Memory B cell (primary cell): ENCODE measurements at places on chromosomes 2 and 18.

GRCh38 chr18:59096098-59096789 is 43.4 kb upstream of the SEC11C start:
- H3K4me1 ChIP-seq, result peaks cover 21% of the 10 kb centered on the region
- H3K27ac ChIP-seq, result peak overlapping the region; percentile 38
- H3K36me3 ChIP-seq, result peaks cover 2% of the 10 kb centered on the region

GRCh38 chr2:62831729-62832128 is 126.2 kb downstream of the EHBP1 start:
- H3K36me3 ChIP-seq, result peaks cover 40% of the 10 kb centered on the region
- no peak for DNase-seq
- H3K4me3 ChIP-seq, result no peak overlapping the region
- H3K4me1 ChIP-seq, result no peaks in the 10 kb centered on the region
- no peak overlapping the region for H3K27ac ChIP-seq
- no peaks in the 10 kb centered on the region for H3K27me3 ChIP-seq

DNA sequence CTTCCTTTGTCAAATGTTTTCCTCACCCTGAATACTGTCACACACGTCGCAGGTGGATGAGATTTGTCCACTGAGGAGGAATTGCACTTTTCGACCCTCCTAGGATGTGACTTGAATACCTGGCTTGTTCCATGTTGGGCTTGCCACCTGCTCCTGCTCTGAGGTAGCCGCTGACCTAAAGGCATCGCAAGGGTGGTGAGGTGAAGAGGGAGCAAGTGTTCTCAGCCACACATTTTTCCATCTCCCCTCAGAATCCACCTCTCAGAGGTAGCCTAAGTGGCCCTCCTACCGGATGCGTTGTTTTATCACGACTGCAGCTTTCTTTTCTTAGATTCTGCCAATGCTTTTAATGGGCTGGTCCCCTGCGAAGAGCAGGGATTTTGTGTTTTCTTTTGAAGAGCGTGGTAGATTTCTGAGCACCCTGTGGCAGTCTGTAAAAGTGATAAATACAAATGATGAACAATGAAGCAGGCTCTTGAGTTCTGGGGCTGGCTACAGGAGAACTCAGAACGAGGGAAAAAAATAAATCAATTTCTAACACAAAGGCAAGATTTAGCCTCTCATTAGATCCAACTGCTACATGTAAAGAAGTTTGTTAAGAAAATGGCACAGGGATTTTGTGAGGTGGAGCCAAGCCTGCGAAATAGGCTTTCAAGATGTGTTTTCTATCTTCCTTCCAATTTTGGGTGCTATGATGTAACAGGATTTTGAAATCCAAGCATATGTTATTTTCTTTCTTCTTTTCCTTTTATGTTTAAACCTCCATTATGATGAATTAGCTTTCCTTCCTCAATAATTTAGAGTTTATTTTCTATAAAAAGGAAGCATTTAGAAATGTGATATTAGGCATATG is 386.7 kb downstream of the TGIF1 start:
- no peak for DNase-seq
- H3K4me3 ChIP-seq, result no peak overlapping the region
- H3K4me1 ChIP-seq, result no peaks in the 10 kb centered on the region
- H3K27me3 ChIP-seq, result peaks cover 2% of the 10 kb centered on the region
- no peaks in the 10 kb centered on the region for H3K36me3 ChIP-seq

DNA sequence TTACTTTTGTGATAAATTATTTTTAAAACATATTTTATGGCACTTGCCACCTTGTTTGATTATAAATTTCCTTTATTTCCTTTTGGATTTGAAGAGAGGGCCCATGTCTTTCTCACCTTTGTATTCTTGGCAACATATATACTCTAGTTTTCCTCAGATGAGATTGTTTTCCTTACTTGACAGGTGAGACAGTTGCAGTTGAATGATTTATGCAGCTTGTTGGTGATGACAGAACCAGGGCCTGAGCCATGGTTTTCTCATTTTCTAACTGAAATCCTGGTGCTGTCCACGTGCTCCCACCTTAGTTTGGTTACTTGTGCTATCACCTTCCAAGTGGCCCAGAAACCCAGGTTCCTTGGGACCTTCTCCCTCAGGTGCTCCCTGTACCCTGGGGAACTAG is 58.2 kb downstream of the TTC39C start:
- H3K4me3 ChIP-seq, result no peak overlapping the region
- H3K27me3 ChIP-seq, result no peaks in the 10 kb centered on the region
- no peak overlapping the region for H3K27ac ChIP-seq
- peaks cover 13% of the 10 kb centered on the region for H3K4me1 ChIP-seq

DNA sequence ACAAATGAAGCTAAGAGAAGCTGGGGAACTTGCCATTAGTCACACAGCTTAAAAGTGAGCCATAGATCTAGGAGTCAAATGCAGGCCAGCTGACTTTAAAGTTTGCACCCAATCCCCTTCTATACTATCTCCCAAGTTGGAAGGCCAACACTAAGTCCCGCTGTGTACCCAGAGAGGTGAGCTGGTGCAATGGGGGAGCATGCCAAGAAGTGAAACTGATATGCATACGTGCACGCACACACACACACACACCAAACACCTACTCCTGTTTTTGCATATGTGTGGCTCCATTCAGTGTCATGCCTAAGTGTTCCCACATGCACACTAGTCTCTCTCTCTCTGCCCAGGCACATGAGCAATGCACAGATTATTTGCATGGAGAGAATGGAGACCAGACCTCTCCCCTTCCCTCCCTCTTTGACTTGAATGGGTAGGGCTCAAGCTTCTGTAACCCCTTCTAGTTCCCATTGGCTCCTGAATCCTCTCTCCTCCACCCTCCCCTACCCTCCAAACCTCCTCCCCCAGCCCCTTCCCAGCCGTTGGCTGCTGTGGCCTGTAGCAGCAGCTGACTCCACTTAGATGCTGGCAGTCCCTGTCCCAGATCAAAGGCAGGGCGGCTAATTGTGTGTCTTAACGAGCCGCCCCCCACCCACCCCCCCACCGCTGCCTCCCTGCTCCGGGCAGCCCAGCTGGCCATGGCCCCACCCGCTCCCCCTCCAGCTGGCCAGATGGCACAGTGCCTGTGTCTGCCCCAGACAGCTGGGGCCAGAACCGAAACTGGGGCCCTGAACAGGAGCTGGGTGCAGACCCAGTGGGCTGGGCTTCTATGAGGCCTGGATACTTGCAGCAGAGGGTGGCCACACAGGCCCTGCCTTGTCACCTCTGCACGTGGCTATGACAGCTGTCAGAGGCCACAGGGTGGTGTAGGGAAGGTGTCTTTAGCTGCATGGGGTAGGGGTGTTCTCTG is 5.6 kb downstream of the WNT10A start:
- no peak for DNase-seq
- H3K4me3 ChIP-seq, result no peak overlapping the region
- no peaks in the 10 kb centered on the region for H3K27me3 ChIP-seq
- H3K36me3 ChIP-seq, result peaks cover 2% of the 10 kb centered on the region

DNA sequence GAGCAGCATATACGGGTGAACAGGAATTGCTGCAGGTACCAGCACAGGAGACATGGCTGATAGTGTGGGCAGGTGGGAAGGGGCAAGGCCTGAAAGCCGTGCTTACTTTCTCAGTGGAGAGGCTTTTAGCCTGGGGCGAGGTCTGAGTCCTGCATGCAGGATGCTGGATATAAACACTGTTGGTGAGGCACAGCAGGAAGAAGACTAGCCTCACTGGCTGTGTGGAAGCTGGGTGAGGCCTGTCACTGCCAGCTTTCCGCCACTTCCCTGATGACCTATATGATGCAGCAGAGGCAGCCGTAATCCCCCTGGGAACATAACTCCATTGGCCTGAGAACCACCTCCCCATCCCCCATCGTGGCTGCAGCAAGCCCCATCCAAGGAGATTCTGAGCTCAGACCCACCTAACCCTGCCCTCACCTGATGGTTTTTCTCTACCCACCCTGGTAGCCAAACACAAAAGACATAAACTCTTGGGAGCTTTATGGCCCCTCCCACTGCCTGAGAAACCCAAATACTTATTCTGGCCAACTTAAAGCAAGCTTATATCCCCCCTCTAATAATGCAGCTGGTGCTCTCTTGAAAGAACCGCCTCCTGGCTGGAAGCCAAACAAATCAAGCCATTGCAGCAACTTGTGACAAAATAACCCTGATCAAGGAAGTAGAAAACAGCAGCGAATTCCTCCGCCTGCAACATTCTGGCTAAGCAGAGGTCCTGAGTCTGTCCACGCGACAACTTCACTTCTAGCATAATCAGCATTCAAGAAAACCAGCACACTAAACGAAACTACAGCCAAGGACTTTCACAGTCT is 54.6 kb upstream of the DSC1 start:
- H3K4me1 ChIP-seq, result no peaks in the 10 kb centered on the region
- H3K27ac ChIP-seq, result no peak overlapping the region
- DNase-seq, result no peak

DNA sequence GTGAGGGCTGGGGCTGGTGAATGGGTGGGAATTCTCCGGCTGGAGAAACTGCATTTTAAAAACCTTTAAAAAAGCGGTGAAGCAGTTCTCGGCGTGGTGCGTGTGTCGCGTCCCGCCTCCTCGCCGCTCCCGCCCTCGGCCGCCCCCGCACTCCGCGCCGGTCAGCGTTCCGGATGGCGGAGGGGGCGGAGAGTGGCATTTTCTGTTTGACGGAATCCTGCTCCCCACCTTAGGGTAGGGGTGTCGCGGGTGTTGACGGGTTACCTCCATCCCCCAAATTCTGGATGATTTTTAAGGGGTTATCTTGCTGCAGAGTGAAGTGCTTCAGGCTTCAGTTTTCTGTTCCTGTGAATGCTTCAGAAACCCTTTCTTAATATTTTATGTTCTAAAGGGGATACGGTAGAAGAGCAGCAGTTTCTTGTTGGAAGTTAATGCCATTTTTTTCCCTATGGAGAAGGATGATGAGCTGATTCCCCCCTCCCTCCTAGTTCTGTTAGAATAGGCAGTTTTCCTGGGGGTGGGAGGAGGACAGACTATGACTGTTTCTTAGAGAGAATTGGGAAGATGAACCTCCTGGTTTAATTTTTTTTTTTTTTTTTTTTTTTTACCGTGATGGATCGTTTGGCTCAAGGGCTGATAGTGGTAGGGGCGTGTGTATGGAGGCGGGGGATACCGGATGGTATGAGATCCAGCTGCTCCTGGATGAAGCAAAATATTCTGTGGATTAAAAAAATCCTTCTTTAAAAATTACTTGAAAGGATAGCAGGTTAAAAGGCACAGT is 756 bp downstream of the ABI2 start:
- peaks cover 15% of the 10 kb centered on the region for H3K4me1 ChIP-seq
- no peaks in the 10 kb centered on the region for H3K27me3 ChIP-seq
- peak; percentile 22 for DNase-seq
- peak overlapping the region; percentile 35 for H3K27ac ChIP-seq

DNA sequence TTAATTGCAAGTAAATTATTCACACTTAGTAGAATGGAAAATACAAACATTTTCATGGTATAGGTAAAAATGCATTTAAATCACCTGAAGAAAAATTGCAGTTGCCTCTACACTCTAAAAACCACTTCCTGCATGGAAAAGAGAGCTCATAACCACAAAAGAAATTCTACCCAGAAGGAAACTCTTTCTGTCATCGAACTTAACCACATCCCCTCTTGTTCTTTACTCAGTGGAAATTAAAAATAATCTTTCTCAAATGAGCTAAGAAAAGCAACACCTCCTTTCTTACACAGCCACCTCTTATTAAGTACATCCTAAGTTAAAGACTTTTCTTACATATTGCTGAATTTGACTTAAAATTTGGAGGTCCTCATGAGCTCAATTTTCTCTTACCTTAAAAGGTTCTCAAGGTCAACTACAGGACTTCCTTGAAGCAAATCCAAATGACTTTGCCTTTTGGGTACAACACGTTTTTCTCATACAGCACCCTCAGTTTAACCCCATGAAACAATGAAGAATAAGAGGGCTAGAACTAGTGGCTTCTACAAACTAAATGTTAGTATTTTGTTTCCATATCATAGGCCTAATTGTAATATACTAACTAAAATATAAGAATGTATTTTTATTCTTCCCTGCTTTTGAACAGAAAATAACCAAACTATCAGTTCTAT is 109.1 kb upstream of the CRIM1 start:
- H3K27ac ChIP-seq, result no peak overlapping the region
- no peak for DNase-seq
- H3K4me1 ChIP-seq, result peaks cover 7% of the 10 kb centered on the region
- H3K4me3 ChIP-seq, result no peak overlapping the region
- H3K27me3 ChIP-seq, result no peaks in the 10 kb centered on the region
- H3K36me3 ChIP-seq, result no peaks in the 10 kb centered on the region

DNA sequence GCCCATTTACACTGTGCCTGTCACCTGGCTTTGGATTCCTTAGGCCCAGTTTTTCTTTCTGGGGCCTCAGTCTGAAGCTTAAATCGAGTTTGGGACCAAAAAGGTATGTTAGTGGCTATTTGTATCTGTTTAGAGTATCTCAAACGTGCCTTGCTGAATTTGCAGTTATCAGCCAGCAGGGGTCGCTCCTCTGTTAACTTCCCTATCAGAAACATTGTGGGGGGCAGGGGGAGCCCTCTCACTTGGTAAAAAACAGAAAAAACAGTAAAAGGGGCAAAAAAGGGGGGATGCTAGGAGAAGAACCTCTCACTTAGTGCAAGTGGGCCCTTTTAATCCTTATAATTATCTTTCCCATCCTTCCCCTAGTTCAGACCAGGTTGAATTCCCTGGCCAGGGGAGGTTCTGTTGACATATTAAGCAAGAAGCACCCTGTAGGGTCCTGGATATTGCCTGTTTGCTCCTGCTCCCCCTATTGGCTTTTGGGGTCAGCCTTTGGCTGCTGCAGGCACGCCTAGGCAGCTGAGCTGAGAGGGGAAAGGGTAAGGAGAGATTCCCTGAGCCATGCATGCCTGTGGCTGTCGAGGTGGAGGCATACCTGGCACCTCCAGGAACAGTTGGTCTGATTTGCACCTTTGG is 8.8 kb upstream of the IFIH1 start:
- DNase-seq, result no peak
- H3K27me3 ChIP-seq, result no peaks in the 10 kb centered on the region
- H3K4me3 ChIP-seq, result no peak overlapping the region
- H3K36me3 ChIP-seq, result peaks cover 4% of the 10 kb centered on the region
- peak overlapping the region; percentile 14 for H3K27ac ChIP-seq
- peaks cover 12% of the 10 kb centered on the region for H3K4me1 ChIP-seq

DNA sequence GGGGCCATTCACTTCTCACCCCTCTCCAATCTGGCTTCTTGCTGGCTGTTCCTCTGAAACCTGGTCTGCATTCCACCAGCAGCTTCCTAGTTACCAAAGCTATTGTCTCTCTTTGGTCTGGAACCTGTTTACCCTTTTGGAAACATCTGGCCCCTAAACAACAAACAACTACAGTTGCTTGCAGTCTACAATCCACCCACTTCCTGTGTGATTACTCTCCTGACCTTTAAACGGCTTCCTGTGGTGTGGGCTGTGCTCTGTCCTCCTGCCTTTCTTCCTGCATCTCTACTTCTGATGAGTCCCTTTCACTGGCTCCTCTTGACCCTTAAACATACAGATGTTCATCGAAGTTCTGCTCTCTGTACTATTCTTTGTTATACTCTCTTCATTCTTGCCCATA is 303.8 kb downstream of the TDRD15 start:
- DNase-seq, result no peak
- H3K27me3 ChIP-seq, result peaks cover 2% of the 10 kb centered on the region
- H3K4me3 ChIP-seq, result no peak overlapping the region
- H3K4me1 ChIP-seq, result no peaks in the 10 kb centered on the region
- H3K36me3 ChIP-seq, result no peaks in the 10 kb centered on the region
